ENCODE measurements at places on chromosomes 5 and 9. TPM values are rescaled to one million over a fixed set of nuclear protein-coding genes. Genes with fewer than 3 reads are reported as not detected.

Gene NTMT1
- 27.6 TPM for total RNA-seq

Gene TUT7
- total RNA-seq: 116 TPM

Gene RIC1
- 28.8 TPM for total RNA-seq

Gene LCN12
- not detected for total RNA-seq

Gene ARSI
- total RNA-seq: 2.1 TPM

Gene NUTM2F
- total RNA-seq: not detected

Gene MUSK
- not detected for total RNA-seq

Gene PPP2R2B
- 1.6 TPM for total RNA-seq

Gene CDH6
- 7.4 TPM for total RNA-seq

Gene GRIN1
- not detected for total RNA-seq

Gene PCDHA13
- total RNA-seq: 0.08 TPM

Gene ETF1
- total RNA-seq: 112 TPM

Gene CNTNAP3B
- total RNA-seq: 6.4 TPM

Gene RASGRF2
- 3.3 TPM for total RNA-seq

Gene CTXN3
- total RNA-seq: not detected

Gene SPATA31C2
- total RNA-seq: not detected

Gene IL9
- not detected for total RNA-seq

Gene PCDHB6
- not detected for total RNA-seq
